ENCODE measurements at places on chromosomes 7 and 10.

- DNase-seq = peak; percentile 46
These were observed 45.4 kb downstream of the DKK1 start for GRCh38 chr10:52359441-52359840.

DNA sequence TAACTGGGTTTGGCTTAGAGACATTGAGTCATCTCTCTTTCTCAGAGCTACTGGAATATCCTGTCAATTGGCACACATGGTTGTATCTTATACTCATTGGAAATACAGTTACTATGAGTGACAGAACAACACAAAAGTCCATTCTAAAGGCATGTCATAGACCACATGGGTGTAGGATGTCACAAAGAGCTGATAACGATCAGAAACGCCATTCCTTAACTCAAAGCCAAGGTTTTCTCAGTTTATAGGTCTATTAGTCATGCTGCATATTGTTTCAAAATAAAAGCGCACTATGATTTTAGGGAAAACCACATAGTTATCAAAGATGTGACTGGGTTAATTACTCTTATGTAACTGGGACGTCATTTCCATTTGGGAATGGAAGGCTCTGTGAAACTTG is 147.2 kb upstream of the FAM171A1 start:
- peak; percentile 80 for DNase-seq

GRCh38 chr7:153440715-153441114 is 611.5 kb upstream of the DPP6 start:
- no peak for DNase-seq

- no peak for DNase-seq
These were observed at the start of gene ACSM6 for GRCh38 chr10:95193944-95194343. Gene ACSM6, plus strand, starts transcription at chr10:95194238. Its CDS starts 248 bp downstream, at chr10:95194486.

GRCh38 chr10:7797582-7797981 is 9.6 kb downstream of the ATP5F1C start:
- peak; percentile 87 for DNase-seq

DNA sequence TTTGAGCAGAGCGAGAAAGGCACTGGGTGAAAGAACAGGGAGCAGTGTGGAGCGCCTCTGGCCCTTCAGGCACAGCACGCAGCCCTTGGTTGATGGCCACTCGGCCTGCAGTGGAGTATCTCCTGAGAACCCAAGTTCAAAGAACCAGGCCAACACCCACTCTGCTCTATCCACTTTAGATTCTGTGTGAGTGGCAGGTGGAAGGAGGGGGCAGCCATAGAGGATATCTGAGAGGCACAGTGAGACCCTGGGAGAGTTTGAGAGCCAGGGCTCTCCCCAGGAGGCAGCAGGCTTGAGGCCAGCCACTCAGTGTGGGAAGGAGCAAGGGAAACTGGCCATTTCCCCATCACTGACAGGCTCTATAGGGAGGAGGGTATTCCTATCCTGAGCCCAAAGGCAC is 52.5 kb upstream of the PTN start:
- no peak for DNase-seq

DNA sequence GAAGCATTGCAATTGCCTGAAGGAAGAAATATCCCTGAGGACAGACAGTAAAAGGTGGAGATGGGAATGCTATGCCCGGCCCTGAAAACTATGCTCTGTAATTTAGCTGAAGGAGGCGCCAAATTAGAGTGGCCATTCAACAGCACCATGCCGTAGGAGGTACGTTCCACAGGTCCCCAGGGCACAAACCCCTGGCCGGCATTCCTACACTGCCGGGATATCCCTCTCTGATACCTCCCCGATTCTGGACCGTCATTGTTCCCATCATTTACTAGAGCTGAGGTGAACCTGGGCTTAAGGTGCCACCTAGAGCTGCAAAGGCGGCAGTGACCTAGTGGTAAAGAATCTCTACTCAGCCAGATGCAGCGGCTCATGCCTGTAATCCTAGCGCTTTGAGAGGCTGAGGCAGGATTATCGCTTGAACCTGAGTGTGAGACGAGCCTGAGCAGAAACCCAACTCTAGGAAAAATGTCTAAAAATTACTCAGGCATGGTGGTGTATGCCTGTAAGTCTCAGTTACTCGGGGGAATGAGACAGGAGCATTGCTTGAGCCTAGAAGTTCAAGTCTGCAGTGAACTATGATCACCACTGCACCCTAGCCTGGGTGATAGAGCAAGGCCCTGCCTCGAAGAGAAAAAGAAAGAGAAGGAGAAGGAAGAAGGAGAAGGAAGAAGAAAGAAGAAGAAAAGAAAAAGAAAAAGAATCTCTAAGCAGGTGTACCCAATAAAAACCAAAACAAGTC is 53.0 kb upstream of the TNKS2 start:
- DNase-seq = peak; percentile 30

DNA sequence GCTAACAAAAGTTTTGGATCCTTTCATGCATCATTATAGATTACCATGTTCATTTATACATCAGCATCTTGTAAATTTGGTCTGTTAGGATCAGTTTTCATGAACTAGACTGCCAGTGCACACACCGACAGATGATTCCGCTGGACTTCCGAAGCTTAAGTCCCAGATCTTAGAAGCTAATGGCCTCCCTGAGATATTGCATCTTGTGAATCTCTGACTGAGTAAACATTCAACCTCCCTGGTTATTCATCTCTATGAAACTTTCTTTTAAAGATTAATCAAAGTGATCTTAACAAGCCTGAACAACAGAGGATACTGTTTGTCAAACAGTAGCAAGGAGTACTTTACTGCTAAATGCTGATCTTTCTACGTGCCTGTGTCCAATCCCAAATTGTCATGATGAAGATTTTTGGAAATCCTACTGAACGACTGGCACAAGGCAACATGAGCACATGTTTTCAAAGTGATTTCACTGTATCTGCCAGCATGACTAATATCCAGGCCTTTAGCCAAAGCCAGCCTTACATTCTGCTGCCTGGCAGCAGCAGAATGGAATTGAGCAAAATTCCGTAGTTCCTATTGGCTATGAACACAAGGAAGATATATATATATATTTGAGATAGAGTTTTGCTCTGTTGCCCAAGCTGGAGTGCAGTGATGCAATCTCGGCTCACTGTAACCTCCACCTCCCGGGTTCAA is 91.3 kb upstream of the ANK3 start:
- peak; percentile 82 for DNase-seq

GRCh38 chr10:118818621-118819221 is 64.0 kb upstream of the CACUL1 start:
- no peak for DNase-seq

DNA sequence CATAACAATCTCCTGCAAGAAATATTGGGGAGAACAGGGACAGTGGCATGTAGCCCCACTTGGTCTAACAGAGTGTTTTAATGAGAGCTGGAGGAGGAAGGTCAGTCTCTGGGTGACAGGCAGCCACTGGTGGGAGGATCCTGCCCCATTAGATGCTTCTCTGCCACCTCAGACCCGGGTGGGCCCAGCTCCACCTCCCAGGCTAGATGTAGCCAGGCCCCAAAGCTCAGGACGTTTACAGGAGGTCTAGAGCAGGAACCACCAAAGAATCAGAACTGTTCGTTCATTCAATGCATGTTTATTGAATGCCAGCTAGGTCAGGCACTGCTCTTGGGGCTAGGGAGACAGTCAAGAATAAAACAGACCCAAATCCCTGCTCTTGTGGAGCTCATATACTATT is 28.4 kb upstream of the GPNMB start:
- DNase-seq = no peak

- no peak for DNase-seq
These were observed 76.4 kb upstream of the C1GALT1 start for GRCh38 chr7:7105800-7106582.

- DNase-seq = peak; percentile 41
These were observed 7.2 kb downstream of the NFE2L3 start for GRCh38 chr7:26159243-26159642.

DNA sequence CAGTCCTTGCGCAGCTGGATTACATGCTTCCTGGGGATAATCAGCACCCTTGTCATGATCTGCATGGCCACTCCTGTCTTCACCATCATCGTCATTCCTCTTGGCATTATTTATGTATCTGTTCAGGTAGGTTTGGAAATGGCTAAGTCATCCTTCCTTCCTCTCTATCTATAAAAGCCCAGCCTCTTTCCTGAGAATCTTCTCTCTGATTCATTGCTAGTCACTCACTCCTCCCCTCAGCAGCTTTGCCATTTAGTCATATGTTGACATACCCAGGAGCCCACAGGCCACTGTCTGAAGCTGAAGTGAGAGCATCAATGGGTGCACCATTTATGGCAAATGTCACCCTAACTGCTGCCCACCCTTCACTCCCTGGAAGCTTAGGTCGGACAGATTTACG is 52.0 kb downstream of the ABCC2 start:
- DNase-seq = peak; percentile 77

DNA sequence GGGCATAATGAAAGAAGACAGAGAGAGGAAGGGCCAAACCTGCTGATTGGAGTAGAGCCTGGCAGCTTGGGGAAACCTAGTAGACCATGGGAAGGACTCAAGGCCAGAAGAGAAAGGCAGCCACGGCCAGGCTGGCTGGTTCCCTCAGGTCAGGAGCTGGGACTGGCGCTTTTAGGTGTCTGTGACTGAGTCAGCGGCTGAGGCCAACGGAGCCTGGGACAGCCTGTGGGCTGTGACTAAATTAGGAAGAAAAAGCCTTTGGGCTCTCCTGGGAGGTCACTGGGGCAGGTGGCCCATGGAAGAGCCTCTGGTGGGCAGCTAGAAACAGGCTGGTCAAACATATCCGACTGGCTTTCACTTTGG is 108.9 kb upstream of the PDCD4 start:
- no peak for DNase-seq

GRCh38 chr7:143258831-143259230 is 4.4 kb upstream of the GSTK1 start:
- DNase-seq = no peak

- DNase-seq = no peak
These were observed 818 bp downstream of the DLD start for GRCh38 chr7:107891636-107892366.

DNA sequence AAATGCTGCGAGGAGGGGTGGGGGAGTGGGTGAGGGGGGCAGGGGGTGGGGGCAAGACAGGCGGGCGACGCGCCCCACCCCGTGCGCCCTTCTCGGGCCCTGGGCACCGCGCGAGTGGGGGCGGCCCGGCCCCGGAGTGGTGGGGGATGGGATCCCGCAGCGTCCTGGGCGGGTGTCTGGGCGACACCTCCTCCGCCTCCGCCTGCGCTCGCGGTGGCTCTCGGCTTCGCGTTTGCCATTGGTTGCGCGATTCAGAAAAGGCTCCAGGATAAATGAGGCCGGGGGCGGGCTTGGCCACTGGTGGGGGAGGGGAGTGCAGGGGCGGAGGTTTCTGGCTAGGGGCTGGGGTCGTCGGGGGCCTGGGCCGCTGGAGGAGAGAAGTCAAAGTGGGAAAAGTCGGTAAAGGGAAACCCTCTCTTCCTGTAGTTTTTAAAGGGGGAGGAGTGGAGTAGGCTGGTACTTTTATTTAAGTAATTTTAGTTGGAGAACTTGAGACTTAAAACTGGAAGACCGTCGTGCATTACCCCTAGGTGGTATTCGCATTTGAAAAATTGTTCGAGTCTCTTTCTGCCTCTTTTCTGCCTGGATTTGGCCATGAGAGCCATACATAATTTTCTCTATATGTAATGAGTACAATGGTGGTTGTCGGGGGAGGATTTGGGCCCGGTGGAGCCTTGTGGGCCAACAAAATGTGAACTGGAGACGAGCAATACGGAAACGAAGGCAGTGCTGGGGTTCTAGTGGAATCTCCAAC is 992 bp upstream of the IGF2BP3 start:
- DNase-seq = peak; percentile 82

- DNase-seq = peak; percentile 73
These were observed 408.9 kb upstream of the SEMA3D start for GRCh38 chr7:85595750-85596178.

- DNase-seq = no peak
These were observed 281.6 kb upstream of the POM121L12 start for GRCh38 chr7:52753855-52754254.

DNA sequence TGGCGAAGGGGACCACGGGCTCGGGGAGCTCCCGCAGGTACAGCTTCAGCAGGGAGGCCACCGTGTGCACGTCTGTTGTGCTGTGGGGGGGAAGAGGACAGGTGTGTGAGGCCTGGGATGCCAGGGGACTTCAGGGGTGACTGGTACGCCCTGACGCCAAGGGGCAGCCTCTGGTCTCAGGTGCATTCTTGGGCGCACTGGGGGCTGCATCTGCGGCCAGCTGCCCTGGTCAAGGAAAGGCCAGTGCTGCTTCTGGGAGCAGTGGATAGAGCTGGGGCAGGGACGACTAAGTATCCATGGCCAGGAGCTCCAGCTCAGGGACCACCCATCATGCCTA is 148.5 kb downstream of the MAPK8 start:
- no peak for DNase-seq

DNA sequence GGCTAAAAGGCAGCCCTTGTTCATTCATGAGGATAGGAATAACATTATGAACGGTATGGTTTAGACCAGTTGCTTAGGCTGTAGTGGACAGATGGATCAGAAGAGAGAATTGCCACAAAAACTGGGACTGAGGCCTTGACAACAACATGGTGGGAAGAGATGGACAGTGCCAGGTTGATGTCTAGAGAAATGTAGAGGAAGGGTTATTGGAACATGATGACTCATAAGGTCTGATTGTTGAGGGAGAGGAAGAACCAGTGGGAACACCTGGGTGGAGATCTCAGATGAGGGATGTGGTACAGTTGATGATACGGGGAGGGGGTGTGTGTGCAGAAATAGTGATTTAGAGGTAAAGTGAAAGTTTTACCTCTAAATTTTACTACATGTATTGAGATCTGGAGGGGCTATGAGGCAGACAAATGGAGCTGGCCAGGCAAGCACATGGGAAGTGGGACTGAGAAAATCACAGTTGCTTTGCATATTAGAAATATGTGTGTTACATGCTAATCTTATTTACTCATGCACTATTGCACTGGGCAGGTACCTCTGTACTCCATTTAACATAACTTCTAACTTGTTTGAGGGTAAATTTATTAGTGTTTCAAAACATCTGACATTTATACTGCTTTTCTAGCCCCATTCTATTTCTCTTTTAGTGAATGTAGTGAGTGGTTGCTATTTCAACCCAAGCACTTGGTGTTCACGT is 65.6 kb downstream of the PLCE1 start:
- no peak for DNase-seq

DNA sequence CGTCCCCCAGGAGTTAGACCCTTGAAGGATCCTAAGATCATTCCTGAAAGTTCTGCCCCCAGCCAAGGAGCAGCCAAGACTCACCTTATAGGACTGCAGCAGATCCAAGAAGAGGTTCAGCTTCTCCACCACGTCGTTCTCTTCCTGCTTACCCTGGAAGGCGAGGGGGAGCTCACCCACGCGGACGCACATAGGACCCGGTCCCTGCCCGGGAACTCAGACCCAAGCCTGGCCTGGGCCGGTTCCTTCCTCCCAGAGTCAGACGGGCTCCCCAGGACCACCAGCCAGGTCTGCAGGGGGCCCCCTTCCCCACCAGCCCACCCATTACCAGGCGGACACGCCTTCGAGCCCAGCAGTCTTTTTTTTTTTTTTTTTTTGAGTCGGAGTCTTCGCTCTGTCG is 15.6 kb downstream of the NUDT1 start:
- no peak for DNase-seq

DNA sequence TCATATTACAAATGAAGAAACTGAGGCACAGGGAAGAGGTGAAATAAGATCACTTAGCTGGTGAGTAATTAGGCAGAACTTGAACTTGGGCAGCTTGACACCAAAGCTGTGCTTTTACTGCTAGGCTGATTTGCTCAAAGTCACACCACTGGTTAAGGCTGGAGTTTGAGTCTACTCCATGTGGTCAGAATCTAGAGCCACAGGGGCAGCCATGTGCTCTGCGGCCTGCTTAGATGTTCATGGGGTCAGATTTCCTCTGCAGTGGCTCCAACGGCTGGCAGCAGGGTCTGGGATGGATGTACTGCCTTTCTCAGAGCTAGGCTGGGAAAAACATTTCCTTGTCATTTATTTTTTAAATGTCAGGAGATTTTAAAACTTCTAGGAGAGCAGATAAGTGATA is 417.5 kb downstream of the KCNMA1 start:
- DNase-seq = no peak
